ENCODE measurements at places on chromosomes 3 and 15. TPM values are rescaled to one million over a fixed set of nuclear protein-coding genes. Genes with fewer than 3 reads are reported as not detected.

C3orf33 gene
- total RNA-seq = 6.7 TPM

TJP1 gene
- total RNA-seq = 141 TPM

TSPAN3 gene
- 430 TPM for total RNA-seq

TMC3 gene
- total RNA-seq = not detected

CASR gene
- total RNA-seq = 24.4 TPM

SH2D7 gene
- total RNA-seq = not detected

PRR20G gene
- not detected for total RNA-seq

UQCC5 gene
- 12.3 TPM for total RNA-seq

TFG gene
- 70.5 TPM for total RNA-seq

SLC9C1 gene
- 1.5 TPM for total RNA-seq

Measured in metanephros (tissue), 2 donors.